CD4-positive, alpha-beta T cell treated with Interleukin-4 for 4 hours (primary cell): ENCODE measurements at places on chromosomes 6 and 20.

- no peak for DNase-seq
Measured at GRCh38 chr6:80872951-80873308, 766.5 kb downstream of the BCKDHB start.

- DNase-seq = no peak
Measured at GRCh38 chr6:96816301-96816817, 20.9 kb downstream of the GPR63 start.

- no peak for DNase-seq
Measured at GRCh38 chr20:9392892-9393857, 121.2 kb upstream of the LAMP5 start.

DNA sequence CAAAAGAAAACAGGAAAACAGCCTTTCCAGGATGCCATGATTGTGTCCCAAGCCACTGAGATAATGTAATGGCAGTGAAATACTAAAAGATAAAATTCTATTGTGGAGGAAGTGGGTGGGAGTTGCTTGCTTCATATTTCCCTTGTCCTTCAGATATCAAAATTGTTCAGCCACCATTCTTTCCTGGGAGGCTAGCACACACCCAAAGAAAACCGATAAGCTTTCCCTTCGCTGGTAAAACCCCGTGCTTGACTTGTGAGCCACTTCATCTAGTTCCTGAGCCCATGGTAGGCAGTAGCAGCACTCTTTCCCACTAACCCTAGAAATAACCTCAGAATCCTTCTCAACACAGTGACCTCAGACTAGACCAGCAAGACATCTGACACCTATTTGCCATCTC lies 357.4 kb upstream of the PLCB4 start:
- DNase-seq = no peak

DNA sequence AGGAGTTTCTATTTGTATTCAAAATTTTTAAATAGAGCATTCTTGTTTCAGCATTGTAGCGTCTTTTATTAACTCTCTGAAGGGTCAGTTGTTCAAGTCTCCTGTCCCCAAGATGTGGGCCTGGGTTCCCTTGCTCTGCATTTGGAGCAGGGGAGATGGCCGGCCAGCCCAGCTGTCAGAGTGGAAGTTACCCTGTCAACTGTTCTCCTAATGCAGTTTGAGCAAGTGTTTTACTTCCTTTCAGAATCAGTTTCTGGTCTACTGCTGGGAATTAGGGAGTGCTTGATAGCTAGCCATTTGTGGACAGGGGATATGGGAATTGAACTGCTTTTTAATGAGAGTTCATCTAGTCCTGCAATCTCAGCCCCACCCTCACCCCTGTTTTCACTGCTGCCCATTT lies 116.6 kb downstream of the QKI start:
- DNase-seq = no peak

GRCh38 chr6:157218371-157219198 lies 104.7 kb downstream of the TMEM242 start:
- DNase-seq = no peak

GRCh38 chr6:5337573-5337972 lies 76.3 kb downstream of the FARS2 start:
- no peak for DNase-seq

- no peak for DNase-seq
Measured at GRCh38 chr20:5859608-5860007, 90.7 kb downstream of the TRMT6 start.

GRCh38 chr6:127737009-127737486 lies 160.1 kb downstream of the C6orf58 start:
- DNase-seq = peak; percentile 76
